ENCODE measurements at places on chromosomes 13 and 19.

- no peak for DNase-seq
Observed at GRCh38 chr13:51639171-51639570, 54.9 kb downstream of the WDFY2 start.

GRCh38 chr19:18167011-18167410 is 6.6 kb upstream of the IFI30 start:
- no peak for DNase-seq

- DNase-seq: no peak
Observed at GRCh38 chr13:103371271-103371670, 305.1 kb upstream of the SLC10A2 start.

DNA sequence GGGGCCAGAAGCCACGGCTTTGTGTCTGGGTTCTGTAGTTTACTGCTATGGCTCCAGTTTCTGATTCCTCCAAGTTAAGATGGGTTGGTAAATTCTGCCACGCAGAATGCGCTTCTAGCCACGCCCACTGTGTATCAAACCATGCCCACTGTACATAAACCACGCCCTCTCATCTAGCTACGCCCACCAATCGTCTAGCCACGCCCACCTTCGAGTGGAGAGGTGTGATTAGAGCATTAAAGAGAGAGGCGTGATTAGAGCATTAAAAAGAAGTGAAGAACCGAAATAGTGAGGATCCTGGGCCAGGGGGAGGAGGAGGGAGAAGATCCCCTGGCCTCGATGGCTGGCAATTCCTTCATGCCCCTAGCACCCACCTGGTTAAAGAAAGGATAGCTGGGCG is 43.7 kb upstream of the ADGRE5 start:
- DNase-seq: peak; percentile 53

- no peak for DNase-seq
Observed at GRCh38 chr13:113999618-113999910, 25.7 kb upstream of the C13orf46 start.

DNA sequence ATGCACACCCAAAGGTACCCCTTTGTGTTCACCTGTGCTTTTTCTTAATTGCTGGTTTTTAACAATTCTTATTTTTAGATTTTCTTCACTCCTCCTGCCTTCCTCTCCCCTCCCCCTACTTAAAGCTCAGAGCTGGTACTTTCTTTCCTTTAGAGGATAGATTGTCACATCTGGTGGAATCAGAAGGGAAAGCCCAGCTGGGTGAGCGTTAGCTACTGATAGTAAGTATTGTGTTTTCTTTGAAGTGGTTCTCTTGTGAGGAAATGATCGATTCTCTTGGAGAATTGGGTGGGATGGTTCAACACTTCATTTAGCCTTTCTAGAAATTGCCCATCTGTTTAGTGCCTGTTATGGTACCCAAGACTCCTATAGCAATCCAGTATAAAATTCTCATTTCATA is 84.8 kb downstream of the FLT1 start:
- DNase-seq: no peak

GRCh38 chr13:41122838-41123237 is 9.8 kb downstream of the KBTBD6 start:
- no peak for DNase-seq

- DNase-seq: no peak
Observed at GRCh38 chr19:48613852-48614435, 932 bp downstream of the FAM83E start.

- no peak for DNase-seq
Observed at GRCh38 chr13:100611678-100612492, 23.3 kb upstream of the GGACT start.

DNA sequence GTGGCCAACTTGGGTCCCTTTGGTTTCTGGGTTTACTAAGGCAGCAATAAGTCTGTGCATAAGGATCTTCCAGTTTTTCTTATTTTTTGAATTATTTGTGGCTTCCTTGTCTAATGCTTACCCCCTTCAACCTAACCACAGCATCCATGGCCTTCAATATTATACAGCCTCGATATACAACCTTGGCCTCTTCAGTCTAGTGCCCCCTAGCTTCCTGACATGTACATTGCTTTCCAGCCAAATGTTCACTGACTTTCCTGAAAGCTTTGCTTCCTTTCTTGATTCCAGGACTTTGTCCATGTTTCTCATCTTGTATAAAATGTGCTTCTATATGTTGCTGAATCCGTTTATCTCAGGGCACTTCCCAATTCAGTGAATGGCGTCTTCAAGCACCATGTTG is 310.1 kb downstream of the OLFM4 start:
- no peak for DNase-seq

DNA sequence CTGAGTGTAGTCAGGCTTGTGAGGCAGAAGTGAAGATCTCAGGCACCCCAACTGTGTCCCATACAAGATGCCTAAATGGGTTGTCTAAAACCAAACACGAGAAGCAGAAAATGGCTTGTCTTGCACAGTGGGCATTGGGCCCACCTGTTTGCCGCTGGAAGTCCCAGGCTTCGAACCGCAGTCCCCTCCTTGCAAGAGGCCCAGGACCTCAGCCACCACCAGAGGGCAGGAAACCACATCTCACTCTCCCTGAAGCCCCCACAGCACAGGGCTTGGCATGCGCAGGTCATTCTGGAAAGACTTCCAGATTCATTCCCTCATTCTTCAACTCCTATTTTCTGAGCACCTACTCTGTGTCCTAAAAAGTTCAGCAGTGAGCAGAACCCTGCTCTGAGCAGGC is 973.7 kb downstream of the UQCRFS1 start:
- no peak for DNase-seq

- DNase-seq: no peak
Observed at GRCh38 chr19:58170860-58171259, 12.0 kb upstream of the ZNF274 start.

DNA sequence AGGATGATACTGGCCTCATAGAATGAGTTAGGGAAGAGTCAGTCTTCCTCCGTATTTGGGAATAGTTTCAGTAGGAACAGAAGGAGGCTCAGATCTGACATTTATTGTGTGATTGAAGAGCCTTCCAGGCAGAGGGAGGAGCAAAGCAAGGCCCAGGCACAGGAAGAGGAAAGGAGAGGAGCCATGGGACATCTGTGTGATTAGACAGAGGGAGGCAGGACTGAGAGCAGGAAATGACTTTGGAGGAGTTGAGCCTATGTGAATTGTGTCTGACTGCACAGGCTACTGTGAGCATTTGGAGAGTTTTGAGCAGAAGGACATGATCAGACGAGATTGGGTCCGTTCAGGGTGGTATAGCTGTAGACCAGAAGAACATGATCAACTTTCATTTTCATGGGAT is 8.5 kb downstream of the SIGLEC7 start:
- DNase-seq: no peak

- no peak for DNase-seq
Observed at GRCh38 chr13:19622193-19622592, 11.3 kb upstream of the MPHOSPH8 start.

DNA sequence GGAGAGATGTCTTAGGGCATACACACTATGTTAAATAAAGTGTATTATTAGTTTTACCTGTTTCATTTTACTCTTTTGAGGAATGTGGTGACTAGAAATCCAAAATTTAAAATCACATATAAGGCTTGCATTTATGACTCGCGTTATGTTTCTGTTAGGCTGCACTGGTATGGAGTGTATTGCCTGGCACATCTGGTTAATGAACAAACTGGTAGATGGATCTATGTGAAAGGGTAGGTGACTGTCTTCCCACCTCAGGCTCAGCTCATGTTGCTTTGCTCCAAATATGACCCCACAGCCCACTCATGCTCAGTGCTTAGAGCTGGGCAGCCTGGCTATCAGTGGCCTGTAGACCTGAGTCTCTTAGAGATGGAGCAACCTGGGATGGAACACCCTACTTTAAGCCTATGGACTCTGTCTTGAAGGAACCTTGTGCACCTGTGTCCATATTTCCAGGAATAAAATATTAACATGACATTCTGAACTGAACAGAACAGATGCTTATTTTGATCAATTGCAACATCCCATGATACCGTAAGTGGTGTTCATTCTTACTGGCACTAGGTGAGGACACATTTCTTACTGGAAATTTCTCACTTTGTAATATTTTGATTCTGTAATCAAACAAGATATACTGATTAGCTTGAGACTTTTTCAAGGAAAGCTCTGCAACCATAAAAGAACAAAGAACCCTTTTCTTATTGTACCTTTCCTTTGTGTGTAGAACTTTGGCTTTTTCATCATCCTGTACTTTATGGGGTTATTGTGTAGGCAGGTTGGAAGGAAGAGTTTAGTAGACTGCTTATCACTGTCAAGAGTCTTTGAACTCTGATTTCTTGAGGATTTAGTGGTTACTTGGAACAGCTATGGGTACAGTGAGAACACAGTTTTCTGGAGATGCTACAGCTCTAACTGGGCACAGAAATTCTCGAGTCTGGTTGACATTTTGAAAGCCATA is 9.6 kb upstream of the OLFM4 start:
- no peak for DNase-seq

DNA sequence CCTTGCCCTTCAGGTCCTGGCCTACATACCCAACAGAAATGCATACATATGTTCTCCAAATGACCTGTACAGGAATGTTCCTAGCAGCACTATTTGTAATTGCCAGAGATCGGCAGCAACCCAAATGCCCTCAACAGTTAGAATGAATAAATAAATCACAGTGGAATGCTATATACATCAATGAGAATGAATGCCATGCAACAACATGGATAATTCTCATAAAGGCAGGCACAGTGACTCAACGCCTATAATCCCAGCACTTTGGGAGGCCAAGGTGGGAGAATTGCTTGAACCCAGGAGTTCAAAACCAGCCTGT is 18.6 kb downstream of the TEX101 start:
- no peak for DNase-seq

DNA sequence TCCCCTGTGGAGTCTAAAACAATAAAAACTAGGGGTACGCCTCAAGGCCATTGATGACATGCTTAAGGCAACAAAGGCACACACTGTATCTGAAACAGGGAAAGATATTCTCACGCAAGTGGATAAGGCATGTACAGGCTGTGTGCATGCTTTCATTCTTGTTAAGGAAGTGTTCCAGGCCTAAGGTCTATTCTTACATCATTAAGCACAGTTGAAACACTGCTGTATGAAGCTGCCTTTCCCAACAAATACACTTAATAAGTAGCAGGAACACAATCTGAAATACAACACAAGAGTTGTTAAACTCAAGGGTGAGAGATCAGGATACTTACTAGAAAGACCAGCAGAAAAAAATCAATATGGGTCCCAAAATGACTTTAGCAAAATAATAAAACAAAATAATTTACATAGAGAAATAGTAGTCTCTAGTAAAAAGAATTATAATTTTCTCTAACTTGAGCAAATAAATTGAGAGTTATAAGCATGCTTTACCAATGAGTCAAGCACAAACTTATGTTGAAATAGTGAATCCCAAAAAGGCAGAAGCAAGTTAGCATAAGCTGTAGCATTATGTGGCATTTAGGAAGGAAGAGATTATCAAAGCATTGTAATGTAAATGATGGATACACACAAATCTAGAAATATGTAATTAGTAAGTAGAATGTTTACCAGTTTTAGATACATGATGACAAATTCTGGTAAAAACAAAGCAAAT is 796.9 kb downstream of the SLITRK1 start:
- DNase-seq: no peak

- no peak for DNase-seq
Observed at GRCh38 chr13:26463848-26464247, 93.6 kb upstream of the WASF3 start.

DNA sequence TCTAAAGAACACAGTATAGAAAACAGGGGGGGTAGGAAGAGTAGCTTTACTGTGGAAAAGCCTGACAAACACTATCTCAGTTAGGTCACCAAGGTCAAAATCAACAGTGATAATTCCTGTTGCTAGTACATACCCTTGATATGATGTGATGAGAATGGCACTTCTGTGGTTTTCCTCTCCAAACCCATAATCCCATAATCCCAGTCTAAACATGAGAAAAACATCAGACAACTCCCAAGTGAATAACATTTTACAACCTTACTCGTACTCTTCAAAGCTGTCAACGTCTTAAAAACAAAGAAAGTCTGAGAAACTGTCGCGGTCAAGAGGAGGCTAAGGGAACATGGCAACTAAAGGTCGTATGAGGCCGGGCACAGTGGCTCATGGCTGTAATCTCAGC is 137.6 kb downstream of the FOXO1 start:
- DNase-seq: no peak

DNA sequence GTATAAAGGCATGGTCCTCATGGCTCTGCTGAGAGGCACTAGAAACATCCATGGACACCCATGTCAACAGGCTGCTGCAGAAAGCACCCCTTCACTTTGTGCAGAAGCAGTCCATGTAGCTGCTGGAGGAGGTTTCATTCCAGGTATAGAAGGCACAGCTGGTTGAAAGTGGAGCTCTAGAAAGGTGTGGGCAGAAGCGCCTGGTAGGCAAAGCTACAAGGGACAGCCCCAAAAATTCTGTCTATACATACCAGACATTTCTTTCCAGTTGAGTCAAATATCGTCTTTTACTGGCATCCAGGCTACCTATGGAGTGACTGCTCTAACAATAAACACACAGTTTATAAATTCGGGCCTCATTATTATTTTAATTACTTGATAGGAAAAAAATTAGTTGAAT is 129.3 kb downstream of the ENOX1 start:
- DNase-seq: no peak

DNA sequence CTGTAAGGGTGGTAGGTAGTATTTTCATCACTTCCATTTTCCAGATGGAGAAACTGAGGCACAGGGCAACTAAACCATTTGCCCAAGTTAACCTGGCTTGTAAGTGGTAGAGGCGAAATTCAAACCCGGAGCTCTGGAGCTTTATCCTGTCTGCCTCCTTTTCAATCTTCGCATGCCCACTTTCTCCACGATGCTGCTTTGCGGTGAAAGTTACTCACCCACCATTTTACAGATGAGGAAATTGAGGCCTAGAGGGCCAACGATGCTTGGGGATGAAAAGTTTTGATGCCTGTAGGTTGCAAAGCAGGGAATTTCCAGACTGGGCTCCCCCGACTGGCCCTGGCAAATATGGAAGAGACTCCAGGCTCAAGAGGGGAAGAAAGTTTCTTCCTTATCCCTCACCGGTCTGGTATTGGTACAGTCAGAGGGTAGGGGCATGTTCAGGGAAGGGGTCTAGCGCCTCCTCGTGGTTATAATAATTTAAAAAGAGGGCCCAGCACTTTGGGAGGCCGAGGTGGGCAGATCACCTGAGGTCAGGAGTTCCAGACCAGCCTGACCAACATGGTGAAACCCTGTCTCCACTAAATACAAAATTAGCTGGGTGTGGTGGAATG is 1.9 kb upstream of the SH2D3A start:
- DNase-seq: peak; percentile 55

- no peak for DNase-seq
Observed at GRCh38 chr19:31761281-31761913, 412.2 kb upstream of the TSHZ3 start.

- no peak for DNase-seq
Observed at GRCh38 chr13:49494645-49495044, 1.1 kb upstream of the PHF11 start.

- DNase-seq: no peak
Observed at GRCh38 chr13:78121001-78121400, 202.4 kb upstream of the EDNRB start.

Data from AG20443 (cell line).